ENCODE measurements at places on chromosomes 1 and 21. TPM values are rescaled to one million over a fixed set of nuclear protein-coding genes. Genes with fewer than 3 reads are reported as not detected.

Gene PTGFR
- total RNA-seq: 16.5 TPM

Gene FAM72B
- 1.9 TPM for total RNA-seq

Gene CNIH3
- 5.2 TPM for total RNA-seq

DNA sequence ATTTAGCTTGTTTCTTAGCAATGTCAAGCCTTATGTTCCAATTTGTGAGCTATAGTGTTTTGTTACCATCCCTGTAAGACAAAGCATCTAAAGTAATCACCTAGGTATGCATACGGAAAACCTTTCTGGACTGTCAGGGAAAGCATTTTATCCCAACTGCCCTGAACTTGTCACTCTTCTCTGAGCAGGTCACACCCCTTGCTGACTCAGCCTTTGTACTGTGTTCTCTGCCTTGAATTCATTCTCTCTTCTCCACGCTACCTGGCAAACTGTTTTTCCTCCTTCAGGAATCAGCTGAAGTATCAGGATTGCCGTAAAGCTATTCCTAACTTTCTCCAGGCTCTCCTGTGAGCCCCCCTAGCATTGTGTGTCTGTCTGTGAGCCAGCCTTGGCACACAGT is 54.2 kb downstream of the PBX1 start:
- no peak for DNase-seq
